LoVo (cell line): ENCODE measurements at places on chromosomes 4 and X.

- DNase-seq, result no peak
Observed at GRCh38 chrX:129553619-129554288, 13.7 kb downstream of the OCRL start.

GRCh38 chr4:83282049-83282535 is 2.5 kb downstream of the COQ2 start:
- peak; percentile 57 for DNase-seq

DNA sequence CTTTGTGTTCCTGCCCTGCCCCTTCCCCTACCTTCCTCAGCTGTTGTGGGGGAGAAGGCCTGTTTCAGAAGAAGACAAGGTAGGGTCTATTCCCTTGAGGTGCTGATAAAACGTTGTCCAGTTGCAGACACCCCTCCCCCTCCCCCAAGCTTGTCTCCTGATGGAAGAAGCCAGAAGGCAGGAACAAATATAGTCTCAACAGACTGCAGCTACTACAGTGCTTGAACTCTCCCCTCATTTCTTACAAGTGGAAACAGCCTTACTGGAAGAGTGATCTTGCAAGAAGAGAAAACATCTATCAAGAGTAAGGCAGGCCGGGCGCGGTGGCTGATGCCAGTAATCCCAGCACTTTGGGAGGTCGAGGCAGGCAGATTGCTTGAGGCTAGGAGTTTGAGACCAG is 11.0 kb upstream of the MAP7D3 start:
- DNase-seq, result no peak

DNA sequence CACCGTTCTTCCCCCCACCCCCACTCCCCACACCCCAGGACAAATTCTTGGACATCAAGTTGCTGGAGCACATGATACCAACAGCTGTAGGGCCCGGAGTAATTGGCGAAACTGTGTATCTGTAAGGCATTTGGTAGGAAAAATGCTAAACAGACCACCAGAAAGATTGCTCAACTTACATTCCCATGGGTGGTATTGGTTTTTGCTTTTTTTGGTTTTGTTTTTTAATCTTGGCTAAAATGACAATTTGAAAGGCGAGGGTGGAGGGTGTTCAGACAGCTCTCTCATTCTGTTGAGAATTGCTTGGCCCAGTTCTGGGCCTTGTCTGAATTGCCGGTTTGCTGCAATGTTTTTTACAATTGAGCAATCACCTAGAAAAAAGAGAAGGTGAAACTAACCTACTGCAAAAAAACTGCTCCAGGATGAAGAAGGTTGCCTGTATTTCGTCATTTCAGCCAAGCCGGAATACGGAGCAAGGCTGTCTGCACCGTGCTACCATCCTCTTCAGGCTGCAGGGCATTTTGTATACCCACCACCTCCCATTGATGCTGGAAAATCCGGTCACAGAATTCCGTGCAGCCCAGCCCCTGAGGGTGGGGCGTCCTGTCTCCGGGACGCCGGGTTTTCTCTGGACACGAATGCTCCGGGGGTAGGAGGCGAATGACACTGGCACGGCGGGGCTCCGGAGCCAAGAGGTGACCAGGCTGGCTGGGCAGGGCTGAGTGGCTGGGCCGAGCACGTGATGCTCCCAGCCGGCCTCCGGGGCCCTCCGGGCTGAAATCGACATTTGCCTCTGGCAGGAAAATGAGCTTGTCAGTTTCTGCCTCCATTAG is at the start of gene CLCN4:
Gene CLCN4, plus strand, starts transcription at position 777 of the 833 bp plus-strand sequence. CDS start 28,058 bp downstream, outside the sequence.
- peak; percentile 38 for DNase-seq

DNA sequence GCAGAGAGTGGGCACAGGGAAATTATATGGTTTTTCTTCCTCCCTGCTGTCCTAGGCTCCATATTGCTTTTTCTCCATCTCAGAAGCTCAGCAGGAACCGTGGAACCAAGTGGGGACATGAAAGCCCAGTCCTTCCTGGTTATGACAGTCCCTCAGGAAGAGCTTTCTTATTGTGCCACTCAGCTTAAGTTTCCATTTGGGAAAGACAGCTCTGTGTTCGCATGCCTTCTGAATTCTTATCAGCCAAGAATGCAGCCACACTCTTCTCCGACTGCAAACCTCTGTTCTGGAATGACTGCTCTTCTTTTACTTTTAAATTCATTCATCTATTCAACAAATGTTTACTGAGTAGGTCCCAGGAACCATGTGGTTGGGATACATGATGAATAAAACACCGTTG is 58.0 kb upstream of the PPARGC1A start:
- no peak for DNase-seq

GRCh38 chr4:55553441-55554201 is 6.9 kb upstream of the CLOCK start:
- peak; percentile 64 for DNase-seq

GRCh38 chr4:77089866-77090265 is 14.1 kb upstream of the CCNI start:
- no peak for DNase-seq

DNA sequence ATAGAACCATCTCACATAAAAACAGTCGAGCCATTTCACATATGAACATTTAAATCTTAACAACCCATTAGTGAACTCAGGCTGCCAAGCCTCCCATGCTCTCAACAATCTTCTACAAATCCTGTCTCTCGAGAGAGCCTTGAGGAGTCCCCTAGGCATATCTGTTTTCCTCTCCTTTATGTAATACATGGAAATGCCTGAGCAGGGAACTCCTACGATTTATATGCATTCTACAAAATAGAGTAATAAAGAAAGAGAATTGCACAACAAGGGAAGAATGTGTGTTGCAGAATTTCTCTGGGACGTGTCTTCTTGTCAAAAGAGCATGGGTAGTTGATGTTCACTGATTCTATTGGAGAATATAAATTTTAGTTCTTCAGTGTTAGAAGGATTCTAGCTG is 101.8 kb upstream of the VCX2 start:
- no peak for DNase-seq

- DNase-seq, result no peak
Observed at GRCh38 chr4:154584259-154584658, 6.3 kb downstream of the FGA start.

- no peak for DNase-seq
Observed at GRCh38 chrX:124690495-124690894, 344.1 kb downstream of the SH2D1A start.

- peak; percentile 62 for DNase-seq
Observed at GRCh38 chr4:78569306-78569821, 17.8 kb downstream of the ANXA3 start.

DNA sequence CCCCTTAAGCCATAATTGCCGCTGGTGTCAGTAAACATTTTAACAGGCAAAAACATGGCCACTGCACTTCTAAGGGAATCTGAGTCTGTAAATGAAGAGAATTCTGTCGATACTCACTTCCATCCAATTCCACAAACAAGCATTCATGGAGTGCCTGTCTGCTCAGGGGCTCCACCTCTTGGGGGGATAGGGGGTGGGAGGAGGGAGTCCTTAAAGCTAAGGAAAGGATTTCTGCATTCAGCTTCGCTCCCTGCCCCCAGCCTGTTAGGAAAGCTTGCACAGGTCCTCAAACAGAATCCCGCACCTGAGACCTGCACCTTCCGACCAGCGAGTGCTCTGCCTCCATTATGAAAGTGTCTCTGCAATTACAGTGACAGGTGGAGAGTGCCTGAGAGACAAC is 130.2 kb upstream of the KIT start:
- no peak for DNase-seq

DNA sequence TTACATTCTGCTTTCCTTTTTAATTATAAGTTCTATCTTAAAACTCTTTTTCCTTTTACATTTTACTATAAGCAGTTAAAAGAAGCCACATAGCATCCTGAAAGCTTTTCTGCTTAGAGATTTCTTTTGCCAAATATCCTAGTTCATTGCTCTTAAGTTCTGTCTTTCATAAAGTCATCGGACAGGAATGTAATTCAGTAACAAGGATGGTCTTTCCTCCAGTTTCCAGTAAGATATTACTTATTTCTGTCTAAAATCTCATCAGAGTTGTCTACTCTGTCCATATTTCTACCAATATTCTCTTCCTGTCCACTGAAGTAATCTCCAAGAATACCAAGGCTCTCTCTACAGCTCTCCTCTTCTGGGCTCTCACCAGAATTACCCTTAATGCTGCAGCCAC is 37.5 kb upstream of the ADH1C start:
- DNase-seq, result no peak

- peak; percentile 65 for DNase-seq
Observed at GRCh38 chr4:111283066-111283677, 660.3 kb upstream of the PITX2 start.

- no peak for DNase-seq
Observed at GRCh38 chr4:98222306-98222705, 38.9 kb upstream of the RAP1GDS1 start.

- DNase-seq, result peak; percentile 32
Observed at GRCh38 chr4:123361195-123361861, 35.3 kb upstream of the SPRY1 start.

DNA sequence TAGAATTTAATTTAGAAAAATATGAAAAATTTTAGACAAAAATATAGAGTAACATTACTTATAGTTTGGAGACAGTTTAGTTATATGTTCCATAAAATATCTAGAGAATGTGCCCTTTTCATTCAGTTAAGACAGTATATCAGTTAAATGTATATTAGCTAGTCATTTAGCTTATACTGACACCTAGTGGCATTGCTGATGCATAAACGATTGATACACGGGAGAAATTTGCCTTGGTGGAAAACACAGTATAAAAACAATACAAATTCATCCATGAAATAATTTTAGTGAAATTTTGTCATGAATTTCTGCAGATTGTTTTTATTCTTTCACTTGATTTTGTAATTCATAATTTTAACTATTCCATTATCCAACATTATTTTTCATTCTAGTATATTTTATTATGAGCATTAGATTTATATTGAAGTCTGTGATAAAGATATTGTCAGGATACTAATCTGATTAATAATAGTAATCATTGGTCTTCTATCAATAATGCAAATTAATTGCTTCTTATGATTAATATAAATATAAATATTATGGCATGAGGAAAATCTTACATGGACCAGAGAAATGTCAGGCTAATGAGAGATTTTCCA is 219.0 kb downstream of the TLL1 start:
- peak; percentile 71 for DNase-seq

- no peak for DNase-seq
Observed at GRCh38 chr4:26441771-26442170, 48.5 kb downstream of the CCKAR start.

- no peak for DNase-seq
Observed at GRCh38 chrX:41276661-41277506, 57.1 kb upstream of the DDX3X start.

DNA sequence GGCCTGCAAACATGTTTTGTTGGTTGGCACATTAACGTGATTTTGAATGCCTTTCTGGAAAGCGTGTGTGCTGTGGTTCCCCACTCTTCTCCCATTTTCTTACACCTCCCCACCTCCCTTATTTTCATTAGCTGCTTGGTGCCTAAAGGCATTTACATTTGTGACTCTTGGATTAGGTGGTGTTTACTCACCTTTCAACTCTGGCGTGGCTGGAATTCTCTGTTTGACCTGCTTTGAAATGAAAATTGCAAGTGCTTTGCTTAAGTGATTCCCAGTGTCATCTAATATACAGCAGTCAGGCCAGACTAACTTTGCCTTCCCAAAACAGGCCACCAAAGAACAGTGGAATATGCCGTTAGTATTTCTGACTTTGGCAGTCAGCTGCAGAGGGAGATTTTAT is 80.5 kb downstream of the NHSL2 start:
- DNase-seq, result no peak

- no peak for DNase-seq
Observed at GRCh38 chr4:158170691-158171561, 1.9 kb downstream of the GASK1B start.

DNA sequence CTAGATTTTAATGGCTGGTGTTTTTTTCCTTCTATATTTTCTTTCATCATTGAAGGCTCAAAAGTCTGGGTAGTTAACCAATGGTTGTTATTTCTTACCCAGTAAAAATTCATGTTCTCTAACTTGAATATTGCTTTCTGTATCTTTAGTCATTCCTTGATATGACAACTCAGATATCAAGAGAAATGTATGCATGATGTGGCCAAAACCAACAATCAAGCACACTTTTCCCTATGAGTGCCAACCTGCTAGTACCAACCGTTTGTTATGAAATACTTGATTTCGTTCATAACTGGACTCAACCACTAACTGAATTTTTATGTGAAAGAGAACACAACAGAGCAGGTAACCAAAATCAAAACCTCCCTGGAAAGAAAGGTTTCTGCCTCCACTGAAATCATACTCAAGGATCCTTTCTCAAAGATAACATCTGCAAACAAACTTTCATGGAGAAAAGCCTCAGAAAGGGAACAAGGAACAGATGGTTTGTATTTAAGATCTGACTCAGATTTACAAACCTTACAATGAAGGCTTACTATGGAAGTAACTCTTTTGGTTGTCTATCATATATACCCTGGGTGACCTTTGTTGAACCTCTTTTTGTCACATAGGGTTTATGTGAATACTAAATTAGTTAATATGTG is 8.3 kb upstream of the VEGFC start:
- DNase-seq, result no peak

DNA sequence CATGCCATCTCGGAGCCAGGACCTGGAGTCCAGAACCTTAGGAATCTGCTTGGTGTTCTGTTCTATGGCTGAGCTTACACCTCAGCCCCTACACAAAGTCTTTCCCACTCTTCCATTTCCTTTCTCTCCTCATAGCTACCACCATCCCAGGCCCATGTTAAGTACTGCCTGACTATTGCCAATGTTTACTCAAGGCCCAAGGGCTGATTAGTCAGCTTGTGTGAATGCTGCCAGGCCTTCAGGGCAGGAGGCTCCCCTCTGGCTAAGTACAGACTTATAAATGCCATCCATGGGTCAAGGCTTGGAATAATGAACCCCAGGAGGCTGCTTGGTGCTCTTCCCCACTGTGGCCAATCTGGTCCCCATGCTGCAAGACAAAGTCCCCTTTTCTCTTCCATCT is 411.6 kb upstream of the MAGEB18 start:
- no peak for DNase-seq

DNA sequence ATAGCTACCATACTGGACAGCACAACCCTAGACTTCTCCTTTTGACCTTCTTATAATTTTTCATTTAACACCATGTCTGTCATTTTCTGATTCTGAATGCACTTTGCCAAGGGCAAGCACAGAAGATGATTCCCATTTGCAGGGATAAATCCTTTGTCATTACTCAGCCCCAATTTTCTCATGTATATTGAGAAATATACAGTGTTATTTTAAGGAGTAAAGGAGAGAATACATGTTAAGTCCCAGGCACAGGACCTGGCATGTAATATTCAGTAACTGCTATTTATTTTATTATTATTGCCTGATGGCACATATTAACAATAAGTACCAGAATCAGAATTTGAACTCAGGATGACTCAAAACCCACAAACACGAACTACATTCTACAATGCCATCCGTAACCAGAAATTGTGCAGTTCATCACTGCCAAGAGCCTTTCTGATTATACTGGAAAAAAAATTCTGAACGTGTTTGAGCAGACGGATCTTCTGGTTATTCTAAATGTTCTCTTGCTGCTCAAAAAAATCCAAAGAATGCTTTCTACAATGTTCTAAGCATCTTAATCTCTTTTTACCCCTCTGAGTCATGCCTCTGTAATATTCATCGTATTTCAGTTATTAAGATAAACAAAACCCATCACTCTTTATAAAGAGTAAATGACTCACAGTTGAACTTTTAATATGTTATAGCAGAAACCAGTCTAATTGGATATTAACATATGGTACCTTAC is 170.0 kb downstream of the MID1 start:
- DNase-seq, result no peak
